ENCODE measurements at places on chromosomes 6 and 20.
A peak's percentile ranks its signal among the peaks of the same experiment; 100 is the strongest.

DNA sequence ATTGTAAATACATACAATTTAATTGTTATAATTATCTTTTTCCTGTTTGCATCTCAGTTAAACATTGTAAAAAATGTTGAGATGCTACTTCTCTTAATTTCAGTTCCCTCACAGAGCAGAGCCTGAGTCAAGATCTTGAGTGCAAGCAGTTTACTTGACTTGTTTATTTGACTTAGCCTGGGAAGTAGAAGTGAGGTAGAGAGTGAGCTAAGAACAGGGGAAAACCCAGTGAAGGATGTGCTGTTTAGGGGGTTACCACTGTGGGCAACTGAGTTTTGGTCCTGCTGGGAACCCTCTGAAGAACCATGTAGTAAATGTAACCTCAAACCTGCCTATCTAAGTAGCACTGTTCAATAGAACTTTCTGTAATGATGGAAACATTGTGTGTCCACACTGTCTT lies 495.2 kb upstream of the FLRT3 start:
- DNase-seq, result no peak

GRCh38 chr20:63068711-63069367 lies 62.1 kb upstream of the BHLHE23 start:
- DNase-seq, result no peak

GRCh38 chr20:51419231-51419630 lies 123.3 kb downstream of the NFATC2 start:
- no peak for DNase-seq

- DNase-seq, result peak; percentile 77
Measured at GRCh38 chr6:42166444-42167141, 6.6 kb upstream of the GUCA1A start.

DNA sequence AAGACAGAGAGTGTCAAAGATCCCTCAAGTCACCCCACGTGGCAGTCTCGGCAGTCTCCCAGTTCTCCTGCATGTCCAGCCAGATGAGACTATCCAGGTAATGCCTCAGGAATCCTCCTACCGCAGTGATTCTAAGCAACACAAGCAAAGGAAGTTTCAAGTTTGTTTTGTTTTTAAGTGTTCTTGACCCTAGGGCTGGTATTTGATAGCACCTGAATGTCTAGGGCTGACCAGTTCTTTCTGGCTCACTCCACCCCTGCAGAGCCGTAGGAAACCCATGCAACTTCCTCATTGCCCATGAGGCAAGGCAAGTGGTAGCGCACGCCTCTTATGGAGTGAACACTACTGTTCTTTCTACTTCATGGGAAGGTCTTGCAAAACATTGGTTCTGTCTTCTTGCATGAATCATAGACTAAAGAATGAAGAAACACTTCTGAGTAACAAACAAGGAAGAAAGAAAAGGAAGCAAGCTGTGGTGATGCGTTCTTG lies 24.8 kb upstream of the FOXQ1 start:
- DNase-seq, result no peak

DNA sequence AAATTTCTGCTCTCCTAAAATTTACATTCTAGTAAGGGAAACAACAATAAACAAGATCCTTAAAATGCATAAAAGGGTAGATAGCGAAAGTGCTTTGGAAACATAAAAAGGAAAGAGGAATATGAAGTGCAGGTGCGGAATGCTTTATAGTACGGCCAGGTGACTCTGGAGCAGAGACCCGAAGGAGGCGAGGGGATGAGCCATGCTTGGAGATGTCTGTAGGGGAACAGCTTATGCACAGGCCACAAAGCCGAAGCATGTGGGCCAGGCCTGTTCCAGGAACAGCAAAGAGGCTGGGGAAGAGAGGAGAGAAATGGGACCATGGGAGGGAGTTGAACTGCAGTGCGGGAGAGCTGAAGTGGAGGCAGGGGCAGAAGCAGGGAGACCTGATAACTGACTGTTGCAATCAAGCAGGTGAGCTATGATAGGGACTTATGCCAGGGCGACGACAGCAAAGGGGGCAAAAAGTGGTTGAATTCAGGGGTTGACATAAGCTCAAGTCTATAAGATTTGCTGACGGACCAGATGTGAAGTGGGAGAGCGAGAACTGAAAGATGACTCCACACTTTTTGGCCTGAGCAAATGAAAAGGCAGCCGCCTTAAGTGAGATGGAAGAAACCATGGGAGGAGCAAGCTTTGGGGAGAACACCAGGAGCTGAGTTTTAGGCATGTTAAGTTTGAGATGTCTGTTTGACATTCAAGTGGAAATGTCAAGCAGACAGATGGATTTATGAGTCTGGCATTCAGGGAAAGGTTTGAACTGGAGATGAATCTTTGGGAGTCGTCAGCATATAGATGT lies 83.1 kb downstream of the CNBD2 start:
- DNase-seq, result no peak

GRCh38 chr20:9349249-9349648 lies 165.1 kb upstream of the LAMP5 start:
- no peak for DNase-seq

- DNase-seq, result no peak
Measured at GRCh38 chr6:108699290-108700041, 138.7 kb downstream of the FOXO3 start.

DNA sequence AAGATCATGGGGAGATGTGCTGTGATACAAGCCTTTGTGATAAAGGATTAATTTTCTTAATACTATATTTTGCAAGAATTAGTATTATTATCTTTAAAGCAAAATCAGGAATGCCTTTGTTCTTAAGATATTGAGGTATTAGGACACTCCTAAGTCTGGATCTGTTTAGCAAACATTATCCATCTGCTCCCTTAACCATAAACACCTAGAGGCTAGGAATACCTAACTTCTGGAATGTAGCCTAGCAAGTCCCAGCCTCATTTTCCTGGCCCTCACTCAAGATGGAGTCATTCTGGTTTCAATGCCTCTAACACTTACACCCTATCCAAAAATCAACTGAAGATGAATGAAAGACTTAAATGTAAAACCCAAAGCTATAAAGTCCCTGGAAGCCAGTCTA lies 106.3 kb upstream of the GJE1 start:
- no peak for DNase-seq

DNA sequence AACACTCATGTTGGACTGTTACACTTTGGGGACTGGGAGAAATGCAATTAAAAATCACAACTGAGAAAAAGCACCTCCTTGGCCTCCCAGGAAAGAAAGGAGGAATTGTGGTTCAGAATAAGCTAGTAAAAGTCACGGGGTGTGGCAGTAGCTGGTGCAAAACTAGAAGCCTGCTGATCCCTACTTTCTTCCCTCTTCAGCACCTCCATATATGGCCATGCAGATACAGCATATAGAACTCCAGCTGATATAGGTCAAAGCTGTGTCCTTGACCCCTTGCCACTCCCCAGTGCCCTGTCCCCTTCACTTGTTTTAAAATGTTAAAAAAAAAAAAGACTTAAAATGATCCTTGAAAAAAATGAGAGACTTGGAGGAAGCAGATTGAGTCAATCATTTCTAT lies 5.5 kb upstream of the FLRT3 start:
- DNase-seq, result no peak

- no peak for DNase-seq
Measured at GRCh38 chr6:24902782-24903181, 33.0 kb downstream of the RIPOR2 start.

- no peak for DNase-seq
Measured at GRCh38 chr6:141719476-141719875, 413.2 kb upstream of the GJE1 start.

GRCh38 chr6:118122801-118123200 lies 215.7 kb downstream of the SLC35F1 start:
- DNase-seq, result no peak

- DNase-seq, result no peak
Measured at GRCh38 chr6:88376768-88377387, 210.7 kb upstream of the CNR1 start.

DNA sequence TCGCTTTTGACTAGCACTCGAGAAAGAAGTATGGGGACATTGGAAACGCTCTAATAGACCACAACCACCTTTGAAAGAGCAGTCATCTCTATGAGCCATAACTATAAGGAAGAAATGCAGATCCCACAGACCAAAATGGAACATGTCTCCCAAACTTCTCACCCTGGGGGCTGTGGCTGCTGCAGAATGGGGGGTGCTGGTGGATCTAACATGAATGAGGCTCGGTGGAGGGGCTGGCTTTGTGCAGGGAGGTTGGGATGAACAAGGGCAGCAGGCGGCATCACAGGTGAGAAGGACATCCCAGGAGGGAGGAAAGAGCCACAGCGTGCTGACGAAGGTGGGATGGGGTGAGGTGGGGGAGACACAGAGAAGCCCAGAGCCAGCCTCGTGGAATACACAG lies 10.5 kb upstream of the CCR6 start:
- DNase-seq, result no peak

- DNase-seq, result no peak
Measured at GRCh38 chr6:63824722-63825121, 189.1 kb downstream of the PHF3 start.

DNA sequence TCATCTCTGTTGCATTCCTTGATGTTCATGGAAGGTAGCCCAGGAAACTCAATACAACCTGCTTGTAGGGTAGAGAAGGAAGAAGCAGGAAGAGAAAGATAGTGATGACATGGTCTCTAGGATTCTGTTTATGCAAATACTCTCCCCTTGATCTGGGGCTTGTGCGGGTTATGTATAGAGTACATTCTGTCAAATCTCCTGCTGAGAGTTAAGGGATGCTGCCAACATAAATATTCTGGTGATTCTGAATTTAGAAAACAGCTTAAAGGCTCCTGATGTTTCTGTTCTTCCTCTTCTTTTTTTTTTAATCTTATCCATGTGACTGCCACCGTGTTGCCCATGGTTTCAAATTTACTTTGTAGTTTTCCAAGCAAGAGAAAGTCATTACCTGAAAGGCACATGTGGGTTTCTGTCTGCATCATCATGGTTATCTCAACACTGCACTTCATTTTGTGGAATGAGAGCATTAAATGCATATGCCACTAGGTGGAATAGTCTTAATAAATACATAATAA lies 150.6 kb downstream of the RPS12 start:
- DNase-seq, result no peak

- DNase-seq, result no peak
Measured at GRCh38 chr6:37242429-37243052, 15.0 kb upstream of the TBC1D22B start.

DNA sequence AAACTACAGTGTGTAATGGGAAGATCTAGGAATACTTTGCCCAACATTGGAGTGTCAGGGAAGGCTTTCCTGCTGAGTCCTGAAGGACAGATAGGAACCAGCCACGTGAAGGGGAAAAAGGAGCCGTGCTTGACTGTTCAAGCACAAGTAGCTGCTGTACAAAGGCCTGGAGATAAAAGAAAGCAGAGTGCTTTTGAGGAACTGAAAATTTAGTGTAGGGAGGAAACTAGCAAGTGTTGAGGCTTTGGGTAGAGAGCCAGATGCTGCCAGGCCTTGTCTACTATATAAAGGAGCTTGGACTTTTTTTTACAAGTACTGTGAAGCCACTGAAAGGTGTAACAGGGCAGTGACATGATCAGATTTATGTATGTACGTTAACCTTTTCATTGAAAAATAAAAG lies 39.0 kb downstream of the DSE start:
- DNase-seq, result peak; percentile 79

- no peak for DNase-seq
Measured at GRCh38 chr6:65259059-65259458, 448.0 kb downstream of the EYS start.

DNA sequence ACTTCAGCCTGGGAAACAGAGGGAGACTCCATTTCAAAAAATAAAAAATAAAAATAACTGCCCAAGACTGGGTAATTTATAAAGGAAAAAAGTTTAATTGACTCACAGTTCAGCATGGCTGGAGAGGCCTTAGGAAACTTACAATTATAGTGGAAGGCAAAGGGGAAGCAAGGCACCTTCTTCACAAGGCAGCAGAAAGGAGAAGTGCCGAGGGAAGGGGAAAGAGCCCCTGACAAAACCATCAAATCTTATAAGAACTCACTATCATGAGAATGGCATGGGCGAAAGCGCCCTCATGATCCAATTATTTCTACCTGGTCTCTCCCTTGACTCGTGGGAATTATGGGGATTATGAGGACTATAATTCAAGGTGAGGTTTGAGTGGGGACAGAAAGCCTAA lies 95.5 kb upstream of the LGSN start:
- DNase-seq, result no peak

- no peak for DNase-seq
Measured at GRCh38 chr20:41037179-41037578, 8.6 kb downstream of the TOP1 start.

GRCh38 chr6:134626086-134626485 lies 308.2 kb upstream of the SGK1 start:
- no peak for DNase-seq

DNA sequence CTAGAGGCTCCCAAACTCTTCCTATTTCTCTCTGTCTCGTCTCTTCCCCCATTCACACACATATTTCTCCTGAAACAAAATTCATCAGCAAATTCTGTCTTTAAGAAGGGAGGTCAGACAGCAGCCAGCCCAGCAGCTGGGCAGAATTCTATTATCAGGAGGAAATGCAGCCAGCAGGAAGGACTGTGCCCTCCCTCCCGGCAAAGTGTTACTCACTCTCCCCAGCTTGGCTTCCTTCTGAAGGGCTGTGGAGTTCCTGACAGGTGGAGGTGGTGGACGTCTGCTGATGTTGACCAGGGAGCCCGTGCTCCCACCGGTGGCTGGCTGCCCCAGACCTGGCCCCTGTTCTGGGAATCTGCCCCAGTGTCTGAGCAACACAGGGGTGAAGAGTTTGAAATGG lies 37.3 kb downstream of the KCNB1 start:
- DNase-seq, result no peak

DNA sequence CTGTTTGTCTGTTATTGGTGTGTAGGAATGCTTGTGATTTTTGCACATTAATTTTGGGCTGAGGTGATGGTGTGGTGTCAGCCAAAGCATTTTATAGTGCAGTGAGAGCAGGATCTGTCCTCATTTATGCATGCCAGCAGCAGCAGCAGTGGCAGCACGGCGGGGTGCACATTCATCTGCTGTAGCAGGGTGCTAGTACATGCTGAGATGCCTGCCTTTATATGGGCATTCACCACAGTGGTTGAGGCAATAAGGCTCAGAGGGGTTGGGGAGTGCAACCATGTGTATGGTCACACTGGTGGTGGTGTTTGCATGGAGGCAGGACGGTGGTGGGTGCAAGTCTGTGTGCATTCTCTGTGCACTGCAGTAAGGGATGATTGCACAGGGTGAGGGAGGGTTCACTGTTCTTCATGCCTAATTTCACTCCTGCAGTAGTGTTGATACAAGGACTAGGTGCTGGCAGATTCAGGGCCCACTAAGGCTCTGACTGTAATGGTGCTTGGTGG lies 129.3 kb upstream of the SYNCRIP start:
- no peak for DNase-seq

All from RPMI8226 (cell line).